HS-5 (cell line): ENCODE measurements at places on chromosomes 1 and 21.

DNA sequence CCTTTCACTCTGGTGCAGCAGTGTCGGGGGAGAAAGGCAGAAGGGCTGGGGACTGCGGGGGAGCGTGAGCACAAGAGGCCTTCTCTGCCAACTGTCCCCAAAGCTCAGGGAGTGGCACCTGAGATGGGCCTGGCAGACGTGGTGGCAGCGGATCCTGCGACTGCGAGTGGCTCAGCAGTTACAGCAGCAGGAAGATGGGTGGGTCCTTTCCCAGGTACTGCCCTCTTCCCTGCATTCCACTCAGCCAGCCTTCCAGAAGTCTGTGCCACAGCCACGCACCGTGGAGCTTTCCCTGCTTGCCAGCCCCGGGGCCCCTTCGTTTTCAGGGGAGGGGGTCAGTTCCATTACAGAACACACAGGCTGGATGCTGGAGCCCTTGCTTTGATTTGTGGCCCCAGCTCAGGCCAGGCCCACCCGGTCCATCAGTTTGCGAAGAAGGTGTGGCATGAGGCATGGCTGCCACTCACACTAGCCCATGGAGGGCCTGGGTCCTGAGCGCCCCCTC, 17.2 kb downstream of the MTHFR start:
- no peak for DNase-seq

DNA sequence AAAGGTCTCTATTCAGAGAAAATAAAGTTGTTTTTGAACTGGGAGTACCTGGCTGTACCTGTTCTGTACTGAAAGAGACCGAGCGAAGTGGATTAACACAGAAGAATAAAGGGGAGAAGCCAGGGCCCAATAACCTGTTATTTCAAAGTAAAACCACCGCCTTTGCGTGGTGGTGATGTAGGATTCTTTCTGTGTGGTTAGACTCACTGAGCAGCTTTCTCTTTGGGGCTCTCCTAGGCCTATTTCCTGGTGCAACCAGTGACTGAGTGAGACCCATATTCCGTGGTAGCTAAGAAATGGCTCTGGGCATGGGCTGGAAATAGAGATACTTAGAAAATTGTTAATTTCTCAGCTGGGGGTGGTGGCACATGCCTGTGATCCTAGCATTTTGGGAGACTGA, 99.9 kb downstream of the XCL2 start:
- no peak for DNase-seq

- DNase-seq: no peak
Observed at GRCh38 chr1:234611847-234612351, 1.9 kb upstream of the IRF2BP2 start.

- DNase-seq: no peak
Observed at GRCh38 chr21:44542716-44543115, 2.7 kb upstream of the KRTAP10-1 start.

GRCh38 chr1:48002142-48002541, 5.0 kb upstream of the TRABD2B start:
- no peak for DNase-seq

DNA sequence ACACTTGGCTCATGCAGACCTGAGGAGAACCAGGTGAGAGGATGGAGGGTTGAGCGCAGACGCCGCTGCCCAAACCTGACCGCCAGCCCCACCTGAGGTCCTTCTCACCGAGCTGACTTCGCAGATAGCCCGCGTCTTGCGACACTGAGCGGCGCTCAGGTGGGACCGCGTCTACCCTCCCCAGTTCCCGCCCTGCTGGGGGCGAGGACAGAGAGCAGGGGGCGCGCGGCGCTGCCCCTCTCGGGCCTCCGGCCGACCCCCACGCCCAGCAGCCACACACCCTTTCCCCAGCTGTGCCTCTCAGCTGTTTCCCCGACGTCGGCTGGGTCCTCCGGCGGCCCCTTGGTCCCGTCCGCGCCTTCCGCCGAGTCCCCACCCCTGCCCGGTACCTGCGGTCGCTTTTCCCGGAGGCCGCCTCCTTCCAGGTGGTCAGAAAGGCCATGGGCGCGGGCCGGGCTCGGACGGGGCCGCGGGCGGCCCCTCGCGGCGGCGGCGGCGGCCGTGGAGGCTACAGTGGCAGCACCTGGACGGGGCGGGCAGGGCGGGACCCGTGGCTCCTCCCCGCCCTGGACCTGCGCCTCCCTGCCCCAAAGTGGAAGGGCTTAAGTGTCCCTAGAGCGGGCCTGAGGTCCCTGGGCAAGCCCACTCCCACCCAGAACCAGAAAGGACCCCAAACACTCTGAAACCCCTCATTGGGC, 14.4 kb upstream of the TTC39A start:
- DNase-seq: no peak

DNA sequence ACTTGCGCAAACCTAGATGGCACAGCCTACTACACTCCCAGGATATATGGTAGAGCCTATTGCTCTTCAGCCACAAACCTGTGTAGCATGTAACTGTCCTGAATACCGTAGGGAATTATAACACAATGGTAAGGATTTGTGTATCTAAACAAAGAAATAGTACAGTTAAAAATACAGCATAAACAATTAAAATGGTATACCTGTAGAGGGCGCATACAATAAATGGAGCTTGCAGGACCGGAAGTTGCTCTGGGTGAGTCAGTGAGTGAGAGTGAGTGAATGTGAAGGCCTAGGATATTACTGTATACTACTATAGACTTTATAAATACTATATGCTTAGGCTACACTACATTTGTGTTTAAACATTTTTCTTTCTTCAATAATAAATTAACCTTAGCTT, 99.3 kb downstream of the PLD5 start:
- DNase-seq: no peak

GRCh38 chr1:50972766-50973165, 2.7 kb downstream of the CDKN2C start:
- no peak for DNase-seq

DNA sequence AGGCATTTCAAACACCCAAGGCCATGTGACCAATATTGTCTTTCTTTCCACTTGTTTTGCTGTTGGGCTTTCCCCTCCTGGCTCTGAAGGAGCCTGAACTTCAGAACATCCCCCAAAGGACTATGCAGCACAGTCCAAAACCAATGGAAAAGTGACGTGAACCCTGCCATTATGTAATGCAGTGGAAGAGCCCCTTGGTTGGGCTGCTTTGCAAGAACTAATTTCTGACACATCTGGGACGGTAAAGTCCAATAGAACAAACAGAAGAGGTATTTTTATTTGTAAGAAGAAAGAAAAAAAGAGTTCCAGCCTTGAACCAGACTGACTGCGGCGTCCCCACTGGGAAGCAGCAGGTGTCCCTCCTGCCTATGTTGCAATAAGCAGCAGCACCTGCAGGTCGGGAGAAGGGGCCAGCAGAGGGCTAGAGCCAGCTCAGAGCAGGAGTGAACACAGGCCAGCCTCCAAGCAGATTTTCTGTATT, 116.7 kb downstream of the CDC7 start:
- no peak for DNase-seq

- DNase-seq: no peak
Observed at GRCh38 chr1:84836145-84836544, 56.9 kb downstream of the LPAR3 start.
